Caco-2 (cell line): ENCODE measurements at places on chromosomes 6 and 20. TPM values are rescaled to one million over a fixed set of nuclear protein-coding genes. Genes with fewer than 3 reads are reported as not detected.

GRCh38 chr6:137800762-137801161, 66.3 kb upstream of the TNFAIP3 start:
- DNase-seq: no peak

DNA sequence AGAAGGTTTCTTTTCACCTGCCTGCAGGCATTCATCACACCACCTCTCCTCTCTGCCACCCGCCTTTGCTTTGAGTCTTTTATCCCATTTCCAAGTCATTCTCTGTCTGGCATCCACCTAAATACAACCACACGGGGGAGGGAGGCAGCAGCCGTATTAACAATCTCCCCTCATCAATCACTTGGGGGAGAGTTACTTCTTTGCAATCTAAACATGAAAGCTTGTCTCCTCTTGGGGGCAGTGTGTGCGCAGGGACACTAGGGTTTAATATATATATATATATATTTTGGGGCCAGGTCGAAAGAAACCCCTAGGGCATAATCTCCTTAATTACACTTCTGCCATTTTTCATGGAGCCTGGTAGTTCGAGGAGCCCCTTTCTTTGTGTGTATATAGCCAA, 214.5 kb downstream of the TSHZ2 start:
- DNase-seq: no peak

- no peak for DNase-seq
Observed at GRCh38 chr6:127971945-127972391, 71.1 kb upstream of the THEMIS start.

GRCh38 chr20:61900011-61900944, 165.4 kb downstream of the TAF4 start:
- no peak for DNase-seq

GRCh38 chr6:122484760-122485159, 13.2 kb upstream of the SERINC1 start:
- DNase-seq: no peak

Gene CCDC167
- total RNA-seq: 30.6 and 32.3 TPM in 2 replicates

Gene WFDC2
- 14.3 and 16.9 TPM in 2 replicates for total RNA-seq
